ENCODE measurements at places on chromosomes 11 and 22. TPM values are rescaled to one million over a fixed set of nuclear protein-coding genes. Genes with fewer than 3 reads are reported as not detected.

Gene FAM180B
- total RNA-seq, result not detected

DNA sequence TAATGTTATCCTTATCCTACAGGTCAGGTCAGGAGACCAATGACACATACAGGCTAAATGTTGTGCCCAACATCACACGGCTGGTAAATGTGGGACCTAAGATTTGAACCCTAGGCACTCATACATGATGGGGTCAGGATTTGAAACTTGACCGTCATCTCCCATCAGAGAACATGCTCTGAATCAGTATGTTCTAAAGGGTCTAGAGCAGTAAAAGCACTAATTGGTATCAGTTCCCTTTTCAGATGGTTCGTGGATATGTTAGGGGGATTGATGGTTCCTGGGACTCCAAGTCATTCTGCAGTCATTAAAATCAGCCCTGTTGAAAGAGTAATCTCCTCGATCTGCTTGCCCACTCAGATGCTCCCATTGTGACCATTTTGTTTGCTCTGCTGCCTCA lies 65.5 kb downstream of the BMAL1 start:
- DNase-seq, result no peak
- no peaks in the 10 kb centered on the region for H3K36me3 ChIP-seq
- no peak overlapping the region for H3K27ac ChIP-seq
- no peaks in the 10 kb centered on the region for H3K27me3 ChIP-seq
- H3K4me3 ChIP-seq, result no peak overlapping the region

DNA sequence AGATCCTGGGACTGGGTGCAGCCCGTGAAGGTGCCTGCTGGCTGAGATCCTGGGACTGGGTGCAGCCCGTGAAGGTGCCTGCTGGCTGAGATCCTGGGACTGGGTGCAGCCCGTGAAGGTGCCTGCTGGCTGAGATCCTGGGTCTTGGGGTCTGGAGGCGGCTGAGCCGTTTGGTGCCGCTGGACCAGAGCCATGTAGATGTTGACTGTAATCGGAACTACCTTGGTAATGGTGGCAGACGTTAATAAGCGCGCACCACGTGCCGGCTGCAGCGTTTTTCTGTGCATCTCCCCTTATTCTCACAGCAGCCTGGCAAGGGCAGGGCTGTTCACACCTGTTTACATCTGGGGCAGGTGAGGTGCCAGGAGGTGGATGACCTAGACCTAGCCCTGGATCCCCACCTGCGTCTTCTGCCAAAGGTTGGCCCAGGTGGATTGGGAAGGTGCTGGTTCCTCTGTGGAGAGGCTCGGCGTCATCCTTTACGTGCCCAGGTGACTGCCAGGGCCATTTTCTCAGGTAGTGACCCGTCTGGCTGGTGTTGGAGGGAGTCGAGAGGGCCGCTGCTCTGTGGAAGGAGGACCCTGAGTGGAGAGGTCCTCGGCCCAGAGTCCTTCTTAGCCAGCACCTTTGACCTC lies 382.5 kb downstream of the TBC1D22A start:
- no peaks in the 10 kb centered on the region for H3K36me3 ChIP-seq
- no peaks in the 10 kb centered on the region for H3K27me3 ChIP-seq
- no peak overlapping the region for H3K4me3 ChIP-seq
- no peak for DNase-seq
- no peaks in the 10 kb centered on the region for H3K4me1 ChIP-seq

Gene TMEM132A
- total RNA-seq, result 19.1 TPM

- H3K36me3 ChIP-seq, result no peaks in the 10 kb centered on the region
- DNase-seq, result no peak
- H3K27me3 ChIP-seq, result no peaks in the 10 kb centered on the region
- no peaks in the 10 kb centered on the region for H3K4me1 ChIP-seq
- no peak overlapping the region for H3K27ac ChIP-seq
- H3K4me3 ChIP-seq, result no peak overlapping the region
Observed at GRCh38 chr11:78291503-78292108, 102.9 kb downstream of the USP35 start.

DNA sequence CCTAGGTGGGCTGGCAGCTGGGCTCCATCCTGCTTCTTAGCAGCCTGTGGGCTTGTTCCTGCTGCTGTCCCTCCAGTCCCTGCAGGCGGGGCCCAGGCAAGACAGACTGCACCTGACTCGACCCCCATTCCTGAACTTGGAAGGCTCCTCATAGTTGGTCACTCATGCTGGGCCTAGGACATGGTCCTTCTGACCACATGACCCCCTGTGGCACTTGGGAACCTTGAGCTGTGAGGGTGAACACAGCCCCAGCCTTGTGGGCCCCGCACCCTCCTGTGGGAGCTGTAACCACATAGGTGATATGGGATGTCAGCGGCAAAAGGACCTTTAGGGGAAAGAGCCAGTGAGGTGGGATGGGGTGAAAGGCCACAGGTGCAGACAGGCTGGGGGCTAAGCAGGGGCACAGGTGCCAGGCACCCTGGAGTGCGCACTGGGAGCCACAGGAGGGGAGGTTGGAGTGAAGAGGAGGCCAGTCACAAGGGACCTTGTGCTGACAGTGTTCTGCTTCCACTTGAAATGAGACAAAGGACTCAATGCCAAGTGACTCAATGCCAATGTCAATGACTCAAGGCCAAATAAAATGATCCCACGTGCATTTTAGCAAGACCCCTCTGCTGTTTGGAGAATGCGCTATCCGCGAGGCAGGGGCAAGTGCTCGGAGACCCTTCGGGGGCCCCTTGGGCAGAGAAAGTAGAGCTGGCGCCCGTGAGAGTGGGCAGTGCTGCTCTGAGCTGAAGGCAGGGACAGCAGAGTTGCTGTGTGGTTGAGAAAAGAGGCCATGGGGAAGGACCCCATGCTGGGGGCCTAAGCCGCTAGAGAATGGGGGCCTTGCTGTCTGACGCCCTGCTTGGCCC lies 90.7 kb downstream of the MORC2 start:
- no peak for DNase-seq
- H3K36me3 ChIP-seq, result no peaks in the 10 kb centered on the region
- H3K27ac ChIP-seq, result no peak overlapping the region
- no peaks in the 10 kb centered on the region for H3K4me1 ChIP-seq
- no peak overlapping the region for H3K4me3 ChIP-seq
- H3K27me3 ChIP-seq, result no peaks in the 10 kb centered on the region

Data from kidney (tissue), 22 donors.